HCT116 (cell line): ENCODE measurements at places on chromosomes 11 and 22. TPM values are rescaled to one million over a fixed set of nuclear protein-coding genes. Genes with fewer than 3 reads are reported as not detected.

GRCh38 chr11:73200256-73200655 is 17.8 kb upstream of the P2RY2 start:
- H3K27me3 ChIP-seq: no peaks in the 10 kb centered on the region
- H3K27ac ChIP-seq: no peak overlapping the region
- peaks cover 15% of the 10 kb centered on the region for H3K4me1 ChIP-seq
- no peak overlapping the region for H3K4me3 ChIP-seq

Gene CCDC89
- total RNA-seq: 0.22 TPM

Gene PRMT3
- total RNA-seq: 24.3 TPM

Gene HEPHL1
- total RNA-seq: not detected
